Inflammatory macrophage treated with lipopolysaccharide for 1 hour (primary cell): ENCODE measurements at places on chromosomes 4 and X.

GRCh38 chr4:11512871-11513270 is 84.2 kb upstream of the HS3ST1 start:
- no peak for DNase-seq

DNA sequence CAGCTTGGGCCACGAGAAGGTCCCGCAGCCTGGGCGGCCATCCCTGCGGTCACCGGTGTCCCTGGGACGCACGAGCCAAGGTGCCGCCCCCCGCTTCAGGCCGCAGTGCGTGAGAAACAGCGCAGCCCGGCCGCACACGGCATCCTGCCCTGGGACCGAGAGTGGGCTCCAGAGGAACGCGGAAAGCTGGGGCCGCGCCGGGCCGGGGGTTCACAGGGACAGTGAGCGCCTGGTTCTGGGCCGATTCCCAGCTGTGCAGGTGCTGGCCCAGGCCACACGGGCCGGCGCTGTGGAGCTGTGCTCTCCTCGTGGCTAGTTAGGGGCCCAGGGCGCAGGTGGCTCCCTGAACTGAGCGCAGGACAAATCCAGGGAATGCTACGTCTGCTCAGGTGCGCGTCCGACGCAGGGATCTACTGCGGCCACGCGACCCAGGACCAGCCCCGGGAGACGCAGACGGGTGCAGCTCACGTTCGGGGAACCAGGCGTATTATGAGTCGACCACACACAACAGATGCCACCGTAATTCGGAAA is 25.8 kb upstream of the GTPBP6 start:
- no peak for DNase-seq

- no peak for DNase-seq
These were observed 371.4 kb upstream of the FAM241A start for GRCh38 chr4:111773858-111774257.

GRCh38 chr4:68410149-68410548 is 37.1 kb upstream of the TMPRSS11E start:
- no peak for DNase-seq

- DNase-seq: no peak
These were observed 246.8 kb upstream of the NWD2 start for GRCh38 chr4:36997727-36998126.

DNA sequence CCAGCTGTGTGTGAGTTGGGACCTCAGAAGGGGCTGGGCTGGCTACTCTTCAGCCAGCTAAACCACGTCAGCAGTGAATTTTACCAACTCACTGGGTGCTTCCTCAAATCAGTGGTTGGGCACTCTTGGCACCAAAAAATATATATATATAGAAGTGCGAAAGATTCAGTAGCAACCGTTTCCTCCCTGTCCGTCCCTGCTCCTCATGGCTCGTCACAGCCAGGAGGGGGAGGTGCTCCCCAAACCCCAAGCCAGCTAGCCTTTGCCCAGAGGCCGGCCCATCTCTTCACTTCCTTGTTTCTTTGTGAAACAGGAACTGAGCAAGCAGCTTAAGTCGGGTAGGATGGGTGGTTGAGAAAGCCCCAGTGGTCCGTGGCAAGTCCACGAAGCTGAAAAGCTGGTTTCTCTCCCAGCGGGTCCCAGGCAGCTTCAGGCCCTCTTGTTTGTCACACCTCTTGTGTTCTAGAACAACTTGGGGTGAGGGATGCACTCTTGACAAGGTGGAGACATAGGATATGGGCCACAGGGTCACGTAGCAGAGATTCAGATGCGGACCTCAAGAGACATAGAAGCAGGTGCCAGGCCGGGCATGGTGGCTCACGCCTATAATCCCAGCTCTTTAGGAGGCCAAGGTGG is 6.8 kb upstream of the SASH3 start:
- peak; percentile 80 for DNase-seq

- no peak for DNase-seq
These were observed 9.4 kb downstream of the TMEM271 start for GRCh38 chr4:566508-567295.

GRCh38 chr4:33411182-33411581 is 2691.0 kb downstream of the PCDH7 start:
- no peak for DNase-seq

DNA sequence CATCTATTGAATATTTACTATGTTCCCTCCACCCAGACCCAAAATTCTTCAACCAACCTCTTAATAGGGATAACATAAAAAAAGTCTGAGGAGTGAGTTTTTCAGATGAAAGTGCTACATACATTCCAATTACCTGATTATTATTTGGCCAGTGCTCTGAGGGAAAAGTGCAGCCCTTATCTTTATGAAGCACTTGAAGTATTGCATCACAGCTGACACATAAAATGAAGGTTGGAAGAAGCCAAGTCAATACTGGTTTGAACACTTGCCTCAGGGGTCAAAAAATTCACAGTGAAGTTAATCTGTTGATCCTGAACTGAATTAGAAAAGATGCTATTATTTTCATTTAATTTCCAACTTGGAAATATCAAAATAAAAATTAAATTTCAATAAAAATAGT is 498.9 kb downstream of the INPP4B start:
- DNase-seq: no peak

DNA sequence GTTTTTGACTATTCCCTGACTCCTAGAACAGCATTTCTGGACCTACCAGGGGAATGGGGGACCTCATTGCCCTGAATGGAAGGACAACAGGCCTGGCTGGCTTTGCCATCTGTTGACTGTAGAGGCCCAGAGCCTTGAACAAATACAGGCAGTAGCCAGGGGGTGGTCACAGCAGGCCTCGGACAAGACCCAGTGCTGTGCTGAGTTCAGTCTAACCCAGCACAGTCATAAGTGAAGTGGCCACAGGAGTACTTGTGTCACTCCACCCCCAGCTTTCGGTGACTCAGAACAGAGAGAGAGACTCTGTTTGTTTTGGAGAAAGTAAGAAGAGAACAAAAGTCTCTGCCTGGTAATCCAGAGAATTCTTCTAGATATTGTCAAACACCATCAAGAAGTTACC is 310.0 kb downstream of the PRR32 start:
- no peak for DNase-seq

DNA sequence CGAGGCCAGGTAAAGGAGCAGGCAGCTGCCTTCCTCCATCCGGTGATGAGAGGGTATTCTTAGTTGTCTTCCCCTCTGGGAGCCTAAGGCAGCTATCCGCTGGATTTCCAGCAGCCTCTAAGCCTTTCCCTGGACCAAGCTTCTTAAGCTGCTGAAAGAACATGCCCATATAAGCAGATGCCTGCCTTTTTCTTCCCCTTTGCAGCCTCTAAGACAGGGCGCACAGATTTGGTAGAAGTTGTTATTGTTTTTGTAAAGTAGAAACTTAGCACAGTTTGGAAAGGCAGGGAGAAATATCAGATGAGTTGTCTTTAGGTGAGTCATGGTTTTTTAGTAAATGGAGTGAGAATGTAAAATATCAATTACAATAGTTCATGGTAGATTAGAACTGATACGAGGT is 210.8 kb downstream of the ARHGAP10 start:
- DNase-seq: no peak

- no peak for DNase-seq
These were observed 7.0 kb downstream of the LRCH2 start for GRCh38 chrX:115226929-115227328.

- no peak for DNase-seq
These were observed 43.6 kb downstream of the WFS1 start for GRCh38 chr4:6313216-6313615.

DNA sequence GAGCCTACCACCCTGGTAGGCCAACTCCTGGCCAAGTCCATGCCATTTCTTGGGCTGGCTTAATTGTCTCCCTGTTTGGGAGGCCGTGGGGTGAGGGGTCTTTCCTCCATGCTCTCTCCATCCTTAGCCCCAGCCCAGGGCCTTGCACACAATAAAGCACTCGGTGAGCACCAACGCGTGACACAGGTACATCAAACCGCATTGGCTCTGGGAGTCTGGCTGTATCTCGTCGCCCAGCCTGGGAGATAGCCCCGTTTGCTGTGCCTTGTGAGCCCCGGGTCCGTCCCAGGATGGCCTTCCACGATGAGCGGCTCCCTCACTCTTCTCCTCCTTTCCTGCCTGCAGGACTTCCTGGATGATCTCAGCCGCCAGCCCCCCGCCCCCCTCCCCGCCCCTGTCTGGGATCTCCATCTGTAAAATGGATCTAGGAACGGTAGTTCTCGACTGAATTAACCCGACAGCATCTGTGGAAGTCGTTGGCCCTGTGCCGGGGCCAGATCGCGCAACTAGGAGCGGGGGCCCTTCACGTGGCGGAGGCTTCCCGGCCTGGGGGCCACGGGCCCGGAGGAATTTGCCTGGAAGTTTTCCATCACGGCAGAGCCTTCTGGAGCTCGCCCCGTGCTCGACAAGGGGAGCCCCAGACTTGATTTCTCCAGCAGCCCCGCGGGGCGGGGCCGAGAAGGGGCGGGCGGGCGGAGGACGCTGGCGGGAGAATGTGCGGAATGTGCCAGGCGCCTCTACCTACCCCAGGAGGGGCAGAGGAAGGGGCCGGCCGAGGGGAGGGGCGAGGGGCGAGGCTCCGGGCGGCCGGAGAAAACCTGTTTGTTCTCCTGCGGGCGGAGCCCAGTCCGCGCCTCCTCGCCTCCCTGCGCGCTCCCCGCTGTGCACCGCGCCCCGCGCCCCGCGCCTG is at the start of gene ZNF185:
ZNF185 (plus strand) TSS at position 846 of the 910 bp plus-strand sequence. CDS start 16,423 bp downstream, outside the sequence.
- no peak for DNase-seq

DNA sequence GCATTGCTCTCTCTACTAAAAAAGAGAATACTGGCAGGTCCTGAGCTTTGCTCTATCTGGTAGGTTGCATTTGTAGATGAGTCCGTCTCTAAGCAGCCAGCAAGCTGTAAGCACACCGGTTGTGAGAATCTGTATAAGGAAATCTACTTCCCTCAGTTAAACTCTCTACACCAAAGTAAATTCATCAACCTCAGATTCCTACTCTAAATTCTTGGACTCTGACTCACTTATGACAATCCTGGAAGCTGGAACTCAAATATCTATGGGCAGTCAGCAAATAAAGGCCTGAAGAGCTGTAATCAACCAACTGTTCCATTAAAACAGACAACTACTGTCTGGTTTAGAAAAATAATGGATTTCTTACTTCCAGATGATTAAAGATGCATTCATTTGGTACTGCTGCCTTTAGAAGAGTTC is 37.9 kb downstream of the FAT1 start:
- no peak for DNase-seq

GRCh38 chr4:151267104-151267503 is 9.9 kb upstream of the PRSS48 start:
- DNase-seq: no peak

DNA sequence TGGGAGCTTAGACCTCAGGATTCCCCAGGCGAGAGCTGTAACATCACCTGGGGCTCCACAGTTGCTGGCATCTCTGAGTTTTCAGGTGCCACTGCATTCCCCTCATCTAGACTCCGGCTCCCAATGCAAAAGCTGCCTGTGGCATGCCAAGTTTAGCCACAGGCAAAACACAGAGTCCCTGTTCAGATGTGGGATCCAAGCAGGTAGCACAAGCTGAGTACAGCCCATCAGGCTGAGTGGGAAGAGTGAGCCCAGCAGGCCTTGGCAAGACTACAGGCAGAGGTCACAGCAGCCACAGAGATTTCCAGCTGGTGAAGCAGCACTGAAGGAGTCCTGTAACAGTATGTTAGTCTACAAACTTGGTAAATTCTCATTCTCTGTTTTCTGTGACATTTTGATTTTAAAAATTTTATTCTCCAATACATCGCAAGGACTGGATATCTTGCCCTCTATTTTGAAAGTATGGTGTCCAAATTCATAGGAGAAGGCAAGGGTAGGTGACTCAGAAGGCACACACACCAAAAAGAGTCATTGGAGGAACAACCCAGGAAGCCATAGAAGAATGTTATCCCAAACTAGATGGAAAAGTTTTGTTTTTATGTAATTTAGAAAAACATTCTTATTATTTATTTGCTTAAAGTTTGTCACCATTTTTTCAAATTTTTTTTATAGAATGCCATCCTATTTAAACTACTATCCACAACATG is 13.6 kb upstream of the CXCL2 start:
- DNase-seq: no peak

- no peak for DNase-seq
These were observed 92.4 kb upstream of the PJA1 start for GRCh38 chrX:69257499-69258127.

DNA sequence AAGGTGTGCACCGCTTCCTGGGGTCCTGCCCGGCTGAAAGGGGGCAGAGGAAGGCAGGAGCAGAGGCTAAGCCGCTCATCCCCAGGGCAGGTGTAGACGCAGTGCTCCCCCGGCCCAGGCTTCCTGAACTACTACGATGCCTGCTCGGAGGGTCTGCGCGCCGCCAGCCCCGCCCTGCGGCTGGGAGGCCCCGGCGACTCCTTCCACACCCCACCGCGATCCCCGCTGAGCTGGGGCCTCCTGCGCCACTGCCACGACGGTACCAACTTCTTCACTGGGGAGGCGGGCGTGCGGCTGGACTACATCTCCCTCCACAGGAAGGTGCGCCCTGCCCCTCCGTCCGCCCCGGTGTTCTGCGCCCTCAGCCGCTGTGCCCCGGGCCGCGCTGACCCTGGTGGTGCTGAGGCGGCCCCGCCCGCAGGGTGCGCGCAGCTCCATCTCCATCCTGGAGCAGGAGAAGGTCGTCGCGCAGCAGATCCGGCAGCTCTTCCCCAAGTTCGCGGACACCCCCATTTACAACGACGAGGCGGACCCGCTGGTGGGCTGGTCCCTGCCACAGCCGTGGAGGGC is 8.4 kb upstream of the SLC26A1 start:
- no peak for DNase-seq

DNA sequence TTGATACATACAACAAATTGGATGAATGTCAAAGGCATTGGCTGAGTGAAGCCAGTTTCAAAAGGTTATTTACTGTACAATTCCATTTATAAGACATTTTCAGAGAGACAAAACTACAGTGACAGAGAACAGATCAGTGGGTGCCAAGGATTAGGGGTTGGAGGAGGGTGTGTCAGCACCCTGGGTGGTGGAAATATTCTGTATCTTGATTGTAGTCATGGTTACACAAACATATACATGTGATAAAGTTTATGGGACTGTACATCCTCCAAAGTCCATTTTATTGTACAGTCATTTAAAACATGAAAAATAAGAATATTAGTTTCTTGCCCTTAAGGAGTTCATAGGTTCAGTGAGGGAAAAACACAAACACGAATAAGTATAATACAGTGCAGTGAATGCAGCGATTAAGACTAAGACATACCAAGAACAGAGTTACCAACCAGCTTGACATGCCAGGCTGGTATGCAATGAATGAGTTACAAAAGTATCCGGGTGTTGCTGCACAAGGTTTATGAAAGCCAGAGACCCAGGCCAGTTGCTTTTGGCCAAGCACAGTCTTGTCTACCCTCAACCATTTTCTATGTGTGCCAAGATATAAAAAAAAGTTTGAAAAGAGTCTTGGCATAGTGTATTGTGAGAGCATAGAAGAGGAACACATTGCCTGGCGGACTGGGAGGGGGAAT is 123.6 kb downstream of the MSL3 start:
- no peak for DNase-seq

- DNase-seq: no peak
These were observed 29.1 kb upstream of the CT55 start for GRCh38 chrX:135200297-135200696.

DNA sequence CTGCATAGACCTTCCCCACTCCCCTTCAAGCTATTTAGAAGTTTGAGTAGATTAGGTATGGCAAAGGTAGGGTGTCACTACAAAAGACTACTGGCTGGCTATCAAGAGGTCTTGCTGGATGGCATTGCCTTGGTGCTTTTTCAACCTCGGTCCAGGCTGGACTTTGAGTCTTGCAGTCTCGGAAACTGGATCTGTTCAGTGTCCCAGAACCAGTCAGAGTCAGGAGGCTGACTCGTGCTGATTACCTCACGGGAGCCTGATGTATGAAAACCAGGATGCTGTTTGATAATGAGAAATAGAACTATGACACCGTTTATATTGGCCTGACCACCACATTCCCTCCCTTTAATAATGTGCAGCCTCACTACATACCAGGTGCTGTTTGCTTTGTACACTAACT is 2.7 kb upstream of the PHKA1 start:
- no peak for DNase-seq
